ENCODE measurements at places on chromosomes 7 and 10.

DNA sequence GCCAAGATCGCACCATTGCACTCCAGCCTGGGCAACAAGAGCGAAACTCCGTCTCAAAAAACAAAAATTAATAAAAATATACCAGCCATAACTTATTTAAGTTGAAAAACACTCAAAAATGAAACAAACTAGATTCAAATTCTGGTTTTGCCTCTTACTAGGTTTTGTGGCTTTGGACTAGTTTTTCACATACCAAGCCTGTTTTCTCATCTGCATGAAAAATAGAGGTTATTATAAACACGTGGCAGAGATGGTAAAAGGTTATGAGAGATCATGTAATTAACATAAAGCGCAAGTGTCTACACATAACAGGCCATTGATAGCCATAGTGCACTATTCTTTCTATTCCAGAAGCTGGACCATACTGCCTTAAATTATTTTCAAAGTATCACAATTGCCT lies 35.5 kb upstream of the CABCOCO1 start:
- no peak for DNase-seq

GRCh38 chr10:106615081-106615480 lies 549.4 kb downstream of the SORCS1 start:
- no peak for DNase-seq

DNA sequence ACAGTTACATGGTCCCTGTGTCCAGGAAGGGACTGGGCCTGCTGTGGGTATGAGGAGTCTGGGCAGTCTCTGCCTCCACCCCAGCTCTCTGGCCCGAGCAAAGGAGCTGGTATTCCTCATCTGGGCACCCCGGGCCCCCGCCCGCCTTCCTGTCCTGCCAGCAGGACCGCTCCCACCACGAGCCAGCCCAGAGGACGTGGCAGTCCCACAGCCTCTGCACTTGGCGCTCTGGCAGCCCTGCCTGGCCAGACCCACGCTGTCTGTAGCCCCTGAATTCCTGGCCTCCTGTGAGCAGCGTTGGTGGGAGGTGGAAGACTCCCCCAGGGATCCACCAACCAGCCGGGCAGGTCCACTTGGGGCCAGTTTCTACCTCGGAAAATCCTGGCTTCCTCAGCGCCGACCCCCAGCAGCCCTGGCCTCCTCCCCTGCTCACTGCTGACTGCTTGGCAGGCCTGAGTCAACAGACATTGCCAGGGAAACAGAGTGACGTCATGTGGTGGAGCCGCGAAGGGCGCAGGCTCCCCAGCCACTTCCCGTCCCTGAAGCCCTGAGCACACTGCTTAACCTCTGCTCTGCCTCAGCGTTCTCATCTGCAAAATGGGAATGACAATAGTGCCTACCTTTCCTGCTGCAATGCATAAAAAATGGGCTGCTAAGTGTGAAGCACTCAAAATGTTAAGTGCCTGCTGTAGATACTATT lies 21.6 kb upstream of the LIMK1 start:
- DNase-seq, result peak; percentile 28

GRCh38 chr10:103626178-103626577 lies 132.7 kb downstream of the NEURL1 start:
- DNase-seq, result no peak

DNA sequence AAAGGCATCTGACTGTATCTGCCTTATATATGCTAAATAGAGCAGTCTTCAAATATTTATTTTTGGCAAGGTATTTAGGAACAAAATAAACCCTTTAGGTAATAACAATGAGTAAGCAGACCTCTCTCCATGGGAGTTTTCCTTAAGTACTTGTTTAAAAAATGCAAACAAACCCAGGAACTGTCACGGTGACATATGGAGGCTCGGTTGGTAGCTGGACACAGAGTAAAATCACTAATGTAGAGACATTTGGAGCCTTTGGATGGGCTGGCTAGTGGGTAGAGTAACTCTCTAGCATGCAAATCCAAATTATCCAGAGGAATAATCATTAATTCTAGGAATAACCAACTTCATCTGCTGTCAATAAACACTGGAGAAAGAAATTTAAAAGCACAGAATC lies 71.6 kb upstream of the LAMB4 start:
- DNase-seq, result no peak

All from erythroblast (primary cell).